Activated T-cell treated with anti-CD3 and anti-CD28 coated beads, Interleukin-2, amount 50 U/mL, for 48 hours (primary cell): ENCODE measurements at places on chromosomes 16 and 17.

DNA sequence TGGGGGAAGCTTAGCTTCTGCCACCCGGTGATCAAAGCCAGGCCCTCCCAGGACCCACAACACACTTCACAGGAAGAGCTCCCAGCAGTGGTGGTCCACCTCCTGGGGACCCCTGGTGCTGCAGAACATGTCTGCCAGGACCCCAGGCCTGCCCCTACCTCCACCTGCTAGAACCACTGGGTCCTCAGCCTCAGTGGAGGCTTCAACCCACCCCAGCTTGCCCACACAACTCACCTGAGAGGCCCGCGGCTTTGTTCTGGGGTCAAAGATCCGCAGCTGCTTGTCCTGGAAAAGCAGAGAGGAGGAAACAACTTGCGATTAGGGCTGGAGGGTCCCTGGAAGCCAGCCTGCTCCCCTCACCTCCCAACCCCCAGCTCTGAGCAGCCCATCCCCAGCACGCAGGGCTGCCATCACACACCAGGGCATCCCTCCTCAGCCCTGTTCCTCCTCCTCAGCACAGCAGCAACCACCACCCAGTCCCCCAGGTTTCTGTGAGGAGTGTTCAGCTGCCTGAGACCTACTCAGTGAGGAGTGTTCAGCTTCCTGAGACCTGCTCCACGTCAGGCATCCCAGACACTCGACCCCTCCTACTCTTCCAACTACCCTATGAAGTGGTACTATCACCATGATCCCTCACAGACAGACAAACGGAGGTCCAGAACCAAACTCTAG, 21.2 kb downstream of the CORO7 start:
- no peak for DNase-seq

- no peak for DNase-seq
Observed at GRCh38 chr16:21224800-21225199, 8.7 kb upstream of the ANKS4B start.

DNA sequence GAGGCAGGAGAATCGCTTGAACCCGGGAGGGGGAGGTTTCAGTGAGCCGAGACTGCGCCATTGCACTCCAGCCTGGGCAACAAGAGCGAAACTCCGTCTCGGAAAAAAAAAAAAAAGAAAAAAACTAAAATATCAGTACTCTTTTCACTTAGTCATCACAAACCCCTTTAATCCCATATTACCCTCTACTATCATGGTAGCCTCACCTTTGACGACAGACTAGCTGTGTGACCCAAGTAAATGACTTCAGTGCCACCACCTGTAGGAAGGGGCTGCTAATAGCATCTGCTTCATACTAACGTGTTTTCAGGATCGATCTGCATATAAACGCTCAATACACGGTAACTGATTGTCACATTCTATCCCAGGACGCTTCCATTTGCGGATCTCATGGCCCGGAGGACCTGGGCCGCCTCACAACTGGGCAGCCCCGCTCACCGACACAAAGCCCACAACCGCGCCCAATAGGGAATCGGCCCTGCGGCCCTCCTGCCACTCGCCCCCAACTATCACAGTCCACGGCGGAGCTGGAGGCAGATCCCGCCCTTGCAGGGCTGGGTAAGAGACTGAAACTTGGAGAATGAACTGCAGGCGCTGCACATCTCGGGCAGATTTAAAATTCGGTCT, 1.1 kb upstream of the ZNF263 start:
- no peak for DNase-seq

- no peak for DNase-seq
Observed at GRCh38 chr17:57708410-57708809, 36.7 kb downstream of the CCDC182 start.

GRCh38 chr17:81427173-81428120, 32.2 kb downstream of the BAHCC1 start:
- no peak for DNase-seq

DNA sequence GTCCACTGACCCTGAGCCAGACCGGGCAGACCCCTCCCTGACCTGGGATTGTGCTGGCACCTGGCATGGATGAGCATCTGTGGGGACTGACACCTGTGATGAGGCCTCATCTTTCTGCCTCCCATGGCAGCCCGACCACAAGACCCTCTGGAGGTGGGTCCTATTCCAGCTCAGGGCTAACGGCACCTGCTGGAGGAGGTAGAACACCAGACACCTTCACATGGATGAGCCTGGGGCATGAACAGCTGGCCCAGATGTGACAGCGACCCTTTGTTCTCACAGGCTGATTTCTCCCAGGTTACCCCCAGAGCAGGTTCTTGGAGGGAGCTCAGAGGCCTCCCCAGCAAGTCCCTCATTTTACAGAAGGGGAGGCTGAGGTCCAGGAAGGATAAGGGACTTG, 46.4 kb upstream of the PIK3R6 start:
- DNase-seq, result no peak
